ENCODE measurements at places on chromosomes 11 and 22.

- DNase-seq: no peak
These were observed 1.6 kb downstream of the OR51F1 start for GRCh38 chr11:4768094-4768493.

GRCh38 chr22:44025171-44026065, 1.3 kb downstream of the PARVB start:
- no peak for DNase-seq

DNA sequence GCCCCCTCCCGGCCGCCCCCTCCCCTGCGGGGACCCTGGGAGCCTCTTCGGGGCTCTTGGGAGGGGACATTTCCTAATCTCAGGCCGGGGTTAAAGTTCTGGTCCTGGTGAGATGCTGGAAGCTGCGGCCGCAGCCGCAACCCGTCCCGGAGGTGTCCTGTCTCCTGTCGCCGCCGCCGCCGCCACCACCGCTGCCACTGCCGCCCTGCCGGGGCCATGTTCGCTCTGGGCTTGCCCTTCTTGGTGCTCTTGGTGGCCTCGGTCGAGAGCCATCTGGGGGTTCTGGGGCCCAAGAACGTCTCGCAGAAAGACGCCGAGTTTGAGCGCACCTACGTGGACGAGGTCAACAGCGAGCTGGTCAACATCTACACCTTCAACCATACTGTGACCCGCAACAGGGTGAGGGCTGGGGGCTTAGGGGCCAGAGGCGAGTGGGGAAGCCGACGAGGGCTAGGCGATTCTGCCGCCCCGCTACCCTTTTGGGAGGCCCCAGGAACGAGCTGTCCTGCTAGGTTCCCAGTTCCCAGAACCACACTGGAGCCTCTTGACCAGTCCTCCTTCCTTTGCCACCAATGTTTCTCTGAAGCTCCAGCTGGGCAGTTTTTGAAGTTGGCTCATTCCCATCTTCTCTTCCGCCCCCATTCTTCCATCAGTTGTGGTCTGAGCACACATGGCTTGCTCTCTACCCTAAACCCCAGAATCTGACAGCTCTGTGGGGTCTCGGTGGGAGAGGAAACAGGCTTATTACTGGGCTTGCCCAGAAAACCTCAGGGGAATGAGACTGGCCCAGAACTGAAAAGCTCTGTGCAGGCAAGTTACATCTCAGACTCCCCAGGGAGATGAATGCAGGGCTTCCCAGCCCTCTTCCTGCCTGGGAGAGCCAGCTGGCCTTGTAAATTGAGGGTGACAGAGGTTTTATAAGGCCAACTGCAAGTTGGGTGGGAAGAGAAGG, 781 bp downstream of the SIDT2 start:
- DNase-seq: no peak

GRCh38 chr11:134532131-134532920, 120.3 kb upstream of the B3GAT1 start:
- peak; percentile 5 for DNase-seq

DNA sequence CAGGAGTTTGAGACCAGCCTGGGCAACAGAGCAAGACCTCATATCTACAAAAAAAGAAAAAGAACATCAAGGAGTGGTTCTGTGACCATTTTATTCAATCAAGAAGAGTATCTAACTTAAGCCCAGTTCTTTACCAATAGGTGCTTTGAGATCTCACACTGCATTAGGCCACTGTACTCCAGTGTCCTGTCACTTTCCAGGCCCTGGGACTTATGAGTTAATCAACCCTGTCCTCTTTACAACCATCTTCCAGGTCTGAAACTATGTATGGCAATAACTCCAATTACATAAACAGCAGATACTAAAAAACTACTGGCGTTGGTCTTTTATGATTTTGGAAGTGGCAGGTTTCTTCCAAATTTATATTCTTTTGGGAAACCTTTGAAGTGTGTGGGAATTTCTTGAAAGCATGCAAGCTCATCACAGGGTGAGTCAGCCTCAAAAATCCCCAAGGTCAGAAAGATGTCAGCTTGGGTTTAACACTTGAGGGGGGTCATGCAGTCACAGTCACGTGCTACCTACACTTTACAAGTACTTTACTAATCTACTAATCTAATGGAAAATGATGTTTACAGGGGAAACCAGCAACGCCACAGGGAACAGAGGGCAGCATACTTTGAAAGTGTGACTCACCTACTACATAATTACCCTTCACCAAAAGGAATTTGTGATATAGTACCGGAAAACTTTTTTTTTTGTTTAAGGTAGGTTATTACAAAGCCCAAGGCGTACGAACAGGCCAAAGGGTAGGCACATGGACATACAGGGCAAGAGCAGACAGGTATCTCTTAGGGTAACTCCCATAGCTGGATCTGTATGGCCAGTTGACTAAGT, 15.6 kb downstream of the PISD start:
- DNase-seq: peak; percentile 47

- DNase-seq: no peak
These were observed 4.3 kb downstream of the TBX1 start for GRCh38 chr22:19764636-19765476.

DNA sequence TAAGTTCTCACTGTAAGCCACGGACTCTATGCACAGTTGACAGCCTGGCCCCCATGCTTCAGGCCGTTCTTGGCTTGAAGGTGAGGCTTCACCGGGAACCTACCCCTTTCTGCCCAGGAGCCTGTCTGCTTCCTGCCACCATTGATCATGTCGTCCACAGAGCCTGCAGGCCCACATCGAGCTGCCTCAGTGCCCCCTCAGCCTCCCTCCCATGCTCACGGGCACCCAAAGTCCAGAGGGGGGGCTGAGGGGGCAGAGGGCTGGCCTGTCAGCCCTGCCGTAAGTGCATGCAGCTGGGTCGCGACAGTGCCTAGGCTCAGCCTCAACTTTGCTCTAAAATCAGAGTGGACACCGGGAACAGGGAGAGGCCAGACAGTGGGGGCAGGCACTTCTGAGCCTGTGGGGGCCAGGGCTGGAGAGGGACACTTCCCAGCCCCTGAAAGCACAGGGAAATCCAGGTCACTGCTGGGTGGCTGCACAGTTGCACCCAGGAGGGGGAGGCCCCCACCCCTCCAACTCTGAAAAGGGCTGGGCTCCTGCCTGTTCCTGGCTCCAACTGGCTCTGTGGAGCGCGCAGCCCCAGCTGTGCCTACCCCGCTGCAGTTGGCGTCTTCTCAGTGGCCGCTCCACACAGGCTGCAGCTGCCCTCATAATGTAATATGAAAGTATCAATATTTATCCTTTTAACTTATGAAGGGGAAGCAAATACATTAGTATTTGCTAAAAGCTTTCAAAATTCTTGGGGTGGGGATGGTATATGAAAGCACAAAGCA, 598.6 kb downstream of the DLG2 start:
- no peak for DNase-seq

GRCh38 chr11:103988595-103988969, 47.9 kb upstream of the DDI1 start:
- no peak for DNase-seq

DNA sequence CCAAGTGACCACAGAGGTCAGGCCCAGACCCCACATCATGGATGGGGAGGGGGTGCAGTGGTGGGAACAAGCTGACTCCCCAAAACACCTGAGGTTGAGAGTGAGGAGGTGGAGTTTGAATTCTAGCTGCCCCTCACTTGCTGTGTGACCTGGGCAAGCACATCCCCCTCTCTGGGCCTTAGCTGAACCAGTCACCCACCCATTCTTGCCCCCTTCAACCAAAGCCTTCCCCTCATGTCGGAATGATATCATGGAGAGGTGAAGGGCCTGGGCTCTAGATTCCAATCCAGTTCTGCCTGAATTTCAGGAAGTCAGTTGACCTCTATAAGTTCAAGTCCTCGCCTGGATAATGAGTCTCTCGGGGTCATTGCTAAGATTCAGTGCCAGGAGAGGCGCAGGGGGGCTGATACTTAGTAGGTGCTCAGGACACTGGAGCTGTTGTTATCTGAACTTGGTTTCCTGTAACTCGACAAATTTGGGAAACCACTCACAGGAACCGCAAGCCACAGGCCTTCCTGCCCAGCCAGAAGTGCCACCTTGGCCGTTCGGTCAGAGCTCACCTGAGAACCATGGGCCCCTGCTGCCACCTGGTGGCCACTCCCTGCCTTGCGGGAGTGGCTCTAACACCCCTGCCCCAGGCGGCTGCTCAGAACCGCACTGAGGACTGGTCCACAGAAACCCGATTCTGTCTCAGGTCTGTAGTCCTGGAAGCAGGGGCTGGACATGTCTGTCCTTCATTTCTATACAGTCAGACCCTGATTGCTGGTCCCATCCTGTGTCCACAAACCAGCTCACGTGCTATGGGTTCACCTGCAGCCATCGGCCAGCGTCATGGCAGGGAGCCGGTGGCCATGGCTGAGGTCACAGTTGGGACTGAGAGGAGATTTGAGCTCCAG, 6.9 kb downstream of the CDC42EP1 start:
- DNase-seq: peak; percentile 85

- no peak for DNase-seq
These were observed 1.3 kb upstream of the BARX2 start for GRCh38 chr11:129374081-129374992.

- no peak for DNase-seq
These were observed 69.0 kb upstream of the SHISAL1 start for GRCh38 chr22:44381761-44382115.

All from uterus (tissue), 4 donors.